ENCODE measurements at places on chromosomes 2 and 18.

- H3K4me3 ChIP-seq = no peak overlapping the region
- peaks cover 5% of the 10 kb centered on the region for H3K27me3 ChIP-seq
- no peak for DNase-seq
- H3K36me3 ChIP-seq = peaks cover 2% of the 10 kb centered on the region
- no peak overlapping the region for H3K27ac ChIP-seq
Observed at GRCh38 chr2:119710281-119710680, 31.3 kb downstream of the TMEM177 start.

- H3K27me3 ChIP-seq = no peaks in the 10 kb centered on the region
- H3K36me3 ChIP-seq = peaks cover 11% of the 10 kb centered on the region
- H3K4me3 ChIP-seq = no peak overlapping the region
- no peak overlapping the region for H3K27ac ChIP-seq
Observed at GRCh38 chr2:144081272-144081671, 438.6 kb downstream of the ZEB2 start.

DNA sequence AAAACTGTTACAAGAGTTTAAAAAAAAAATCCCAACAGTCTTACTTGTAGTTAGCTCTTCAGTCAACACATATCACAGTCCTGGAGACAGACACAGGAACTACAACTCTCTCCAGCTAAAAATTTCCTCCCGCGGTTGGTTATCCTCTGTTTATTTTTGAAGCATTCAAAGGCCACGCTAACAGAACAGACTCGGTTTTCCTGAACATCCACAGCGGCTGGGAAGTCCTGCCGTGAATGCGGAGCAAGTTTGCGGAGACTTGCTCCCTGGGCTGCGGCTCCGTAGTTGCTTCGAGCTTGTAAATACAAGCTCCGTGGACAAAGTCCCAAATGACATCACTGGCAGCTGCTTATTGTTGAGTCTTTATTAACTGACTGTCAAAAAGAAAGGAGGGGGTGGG lies at the start of gene NCKAP5:
Gene NCKAP5, minus strand, starts transcription at position 292 of the 400 bp plus-strand sequence. CDS start 50,937 bp downstream, outside the sequence.
- H3K4me3 ChIP-seq = no peak within 1 kb of the TSS
- H3K4me1 ChIP-seq = no peaks in the 10 kb centered on the region
- H3K27me3 ChIP-seq = peaks cover 17% of the 10 kb centered on the region
- DNase-seq = no peak
- no peaks in the 10 kb centered on the region for H3K36me3 ChIP-seq
- no peak within 1 kb of the TSS for H3K27ac ChIP-seq

- DNase-seq = no peak
- H3K36me3 ChIP-seq = no peaks in the 10 kb centered on the region
- H3K4me1 ChIP-seq = no peaks in the 10 kb centered on the region
- no peak overlapping the region for H3K27ac ChIP-seq
Observed at GRCh38 chr2:125386074-125386473, 1269.9 kb upstream of the GYPC start.

- no peak for DNase-seq
- H3K27me3 ChIP-seq = no peaks in the 10 kb centered on the region
- peaks cover 5% of the 10 kb centered on the region for H3K36me3 ChIP-seq
- H3K4me1 ChIP-seq = no peaks in the 10 kb centered on the region
Observed at GRCh38 chr2:18820966-18821365, 231.6 kb upstream of the NT5C1B start.

DNA sequence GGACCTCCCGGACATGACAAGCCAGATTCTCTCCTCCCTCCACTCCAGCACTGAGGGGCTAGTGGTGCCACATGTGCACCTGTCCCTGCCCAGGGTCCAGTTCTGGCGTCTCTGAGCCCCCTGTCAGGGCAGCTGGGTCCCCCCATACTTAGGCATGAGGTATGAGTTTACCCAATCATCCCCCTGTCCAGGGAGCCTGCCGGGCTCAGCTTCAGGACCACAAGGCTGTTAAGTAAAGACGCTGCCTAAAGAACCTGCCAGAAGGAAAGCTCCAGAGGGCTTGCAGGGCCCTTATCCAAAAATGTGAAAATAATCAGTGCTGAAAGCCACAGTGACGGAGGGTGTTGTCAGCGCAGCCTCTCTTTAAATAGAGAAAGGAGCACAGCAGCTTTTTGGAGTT lies 40.0 kb downstream of the SH3BP4 start:
- peaks cover 57% of the 10 kb centered on the region for H3K4me1 ChIP-seq
- DNase-seq = no peak
- H3K27me3 ChIP-seq = no peaks in the 10 kb centered on the region

GRCh38 chr2:152062125-152063091 lies 36.4 kb downstream of the CACNB4 start:
- peak overlapping the region; percentile 52 for H3K27ac ChIP-seq
- H3K4me1 ChIP-seq = peaks cover 14% of the 10 kb centered on the region
- H3K4me3 ChIP-seq = no peak overlapping the region
- DNase-seq = no peak

DNA sequence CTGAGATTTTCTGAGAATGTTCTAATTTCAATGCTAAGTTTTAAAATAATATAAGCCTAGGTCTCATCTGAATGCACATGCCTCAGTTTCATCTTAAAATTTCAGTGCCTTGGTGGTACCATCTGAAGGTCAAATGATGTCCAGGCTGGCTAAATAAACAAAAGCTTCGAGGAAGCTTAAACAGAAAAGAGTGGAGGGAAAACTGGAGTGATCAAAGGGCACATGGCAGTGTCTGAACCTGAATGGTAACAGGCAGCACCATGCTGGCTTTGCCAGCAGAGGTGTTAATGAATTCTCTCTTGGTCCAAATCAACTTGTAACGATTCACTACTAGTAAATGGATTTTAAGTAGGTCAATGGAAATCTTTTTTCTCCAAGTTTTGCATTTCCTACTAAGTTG lies 158.4 kb upstream of the MEX3C start:
- H3K36me3 ChIP-seq = no peaks in the 10 kb centered on the region
- no peak for DNase-seq
- no peak overlapping the region for H3K4me3 ChIP-seq
- no peaks in the 10 kb centered on the region for H3K4me1 ChIP-seq
- peaks cover 27% of the 10 kb centered on the region for H3K27me3 ChIP-seq

- H3K4me1 ChIP-seq = no peaks in the 10 kb centered on the region
- no peak overlapping the region for H3K4me3 ChIP-seq
- no peak for DNase-seq
Observed at GRCh38 chr2:155309483-155309882, 611.0 kb downstream of the KCNJ3 start.

DNA sequence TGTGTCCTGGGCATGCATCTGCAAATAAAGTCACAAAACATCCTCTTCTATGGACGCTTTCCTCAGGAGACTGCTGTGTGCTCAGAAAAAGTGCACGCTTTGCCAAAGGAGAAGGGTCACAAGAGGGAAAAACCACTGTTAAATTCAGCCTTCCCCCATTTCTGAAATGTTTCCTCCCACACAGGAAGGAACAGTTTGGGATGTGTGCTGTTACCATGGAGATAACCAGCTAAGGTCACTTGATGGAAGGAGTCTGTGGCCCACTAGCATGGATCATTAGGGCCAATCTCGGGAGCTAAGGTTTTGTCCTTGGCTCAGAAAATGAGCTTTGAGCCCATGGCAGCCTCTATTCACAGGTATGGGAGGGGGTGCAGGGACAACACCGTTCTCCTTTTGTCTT lies 5.6 kb downstream of the KCNE4 start:
- H3K27ac ChIP-seq = no peak overlapping the region
- peaks cover 12% of the 10 kb centered on the region for H3K27me3 ChIP-seq
- H3K4me1 ChIP-seq = no peaks in the 10 kb centered on the region
- DNase-seq = no peak

GRCh38 chr2:219684721-219685689 lies 57.6 kb downstream of the SLC4A3 start:
- peak; percentile 63 for DNase-seq
- H3K27me3 ChIP-seq = peaks cover 42% of the 10 kb centered on the region
- H3K27ac ChIP-seq = peak overlapping the region; percentile 90
- H3K4me1 ChIP-seq = peaks cover 10% of the 10 kb centered on the region
- no peaks in the 10 kb centered on the region for H3K36me3 ChIP-seq

GRCh38 chr18:2551425-2551824 lies 19.9 kb downstream of the METTL4 start:
- H3K4me3 ChIP-seq = no peak overlapping the region
- H3K27ac ChIP-seq = no peak overlapping the region
- H3K4me1 ChIP-seq = peaks cover 19% of the 10 kb centered on the region
- H3K27me3 ChIP-seq = no peaks in the 10 kb centered on the region

GRCh38 chr2:45610281-45611019 lies 617 bp downstream of the SRBD1 start:
- no peaks in the 10 kb centered on the region for H3K27me3 ChIP-seq
- peaks cover 21% of the 10 kb centered on the region for H3K4me1 ChIP-seq
- peak; percentile 58 for DNase-seq
- no peaks in the 10 kb centered on the region for H3K36me3 ChIP-seq
- H3K27ac ChIP-seq = peak overlapping the region; percentile 97

- no peak for DNase-seq
- H3K36me3 ChIP-seq = no peaks in the 10 kb centered on the region
- peak overlapping the region; percentile 56 for H3K27ac ChIP-seq
- H3K27me3 ChIP-seq = peaks cover 16% of the 10 kb centered on the region
- peaks cover 11% of the 10 kb centered on the region for H3K4me1 ChIP-seq
- H3K4me3 ChIP-seq = no peak overlapping the region
Observed at GRCh38 chr2:239579524-239580198, 178.8 kb upstream of the HDAC4 start.

DNA sequence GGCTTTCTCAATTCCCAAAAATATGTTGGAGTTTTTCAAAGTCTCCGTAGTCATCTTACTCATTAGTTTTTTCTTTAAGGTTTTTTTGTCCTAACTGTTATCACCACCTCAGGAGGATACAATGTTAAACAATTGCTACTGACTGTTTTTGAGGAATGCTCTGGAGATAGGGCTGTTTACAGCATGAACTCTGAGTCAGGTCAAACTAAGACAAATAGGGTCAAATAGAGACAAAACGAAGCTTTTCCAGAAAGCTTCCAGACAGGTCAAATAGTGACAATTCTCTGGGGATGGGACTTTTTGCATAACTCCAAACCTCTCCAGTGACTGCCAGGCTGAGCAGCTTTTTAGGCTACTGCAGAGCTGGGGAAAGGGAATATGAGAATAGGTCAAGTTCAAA lies 15.2 kb upstream of the DIPK1C start:
- no peak overlapping the region for H3K27ac ChIP-seq
- no peak overlapping the region for H3K4me3 ChIP-seq
- DNase-seq = no peak
- no peaks in the 10 kb centered on the region for H3K4me1 ChIP-seq
- peaks cover 6% of the 10 kb centered on the region for H3K27me3 ChIP-seq

DNA sequence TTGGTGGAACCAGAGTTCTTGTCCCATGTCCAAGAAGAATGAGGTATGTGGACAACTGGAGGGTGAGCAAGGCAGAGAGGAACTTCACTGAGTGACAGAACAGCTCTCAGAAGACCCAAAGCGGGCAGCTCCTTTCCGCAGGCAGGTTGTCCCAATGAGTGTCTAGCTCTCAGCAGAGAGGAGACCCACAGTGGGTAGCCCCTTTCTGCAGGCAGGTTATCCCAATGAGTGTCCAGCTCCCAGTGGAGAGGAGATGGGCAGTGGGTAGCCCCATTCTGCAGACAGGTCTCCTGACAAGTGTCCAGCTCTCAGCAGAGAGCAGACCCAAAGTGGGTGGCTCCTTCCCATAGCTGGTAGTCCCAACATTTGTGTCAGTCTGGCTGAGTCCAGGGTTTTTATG lies 69.6 kb downstream of the SRBD1 start:
- H3K36me3 ChIP-seq = peaks cover 75% of the 10 kb centered on the region
- no peak overlapping the region for H3K4me3 ChIP-seq
- no peak for DNase-seq

DNA sequence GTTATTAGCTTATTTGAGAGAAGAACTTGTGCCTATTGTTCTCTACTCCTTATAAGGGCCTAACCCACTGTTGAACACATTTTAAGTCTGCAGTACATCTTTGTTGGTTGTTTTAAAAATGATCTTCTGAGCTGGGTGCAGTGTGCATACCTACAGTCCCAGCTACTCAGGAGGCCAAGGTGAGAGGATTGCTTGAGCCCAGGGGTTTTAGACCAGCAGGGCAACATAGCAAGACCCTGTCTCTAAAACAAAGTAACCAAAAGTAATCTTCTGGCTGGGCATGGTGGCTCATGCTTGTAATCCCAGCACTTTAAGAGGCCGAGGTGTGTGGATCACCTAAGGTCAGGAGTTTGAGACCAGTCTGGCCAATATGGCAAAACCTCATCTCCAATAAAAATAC lies 25.8 kb upstream of the RAB10 start:
- DNase-seq = no peak
- H3K27ac ChIP-seq = no peak overlapping the region
- no peaks in the 10 kb centered on the region for H3K27me3 ChIP-seq
- H3K4me3 ChIP-seq = no peak overlapping the region
- H3K4me1 ChIP-seq = peaks cover 9% of the 10 kb centered on the region

DNA sequence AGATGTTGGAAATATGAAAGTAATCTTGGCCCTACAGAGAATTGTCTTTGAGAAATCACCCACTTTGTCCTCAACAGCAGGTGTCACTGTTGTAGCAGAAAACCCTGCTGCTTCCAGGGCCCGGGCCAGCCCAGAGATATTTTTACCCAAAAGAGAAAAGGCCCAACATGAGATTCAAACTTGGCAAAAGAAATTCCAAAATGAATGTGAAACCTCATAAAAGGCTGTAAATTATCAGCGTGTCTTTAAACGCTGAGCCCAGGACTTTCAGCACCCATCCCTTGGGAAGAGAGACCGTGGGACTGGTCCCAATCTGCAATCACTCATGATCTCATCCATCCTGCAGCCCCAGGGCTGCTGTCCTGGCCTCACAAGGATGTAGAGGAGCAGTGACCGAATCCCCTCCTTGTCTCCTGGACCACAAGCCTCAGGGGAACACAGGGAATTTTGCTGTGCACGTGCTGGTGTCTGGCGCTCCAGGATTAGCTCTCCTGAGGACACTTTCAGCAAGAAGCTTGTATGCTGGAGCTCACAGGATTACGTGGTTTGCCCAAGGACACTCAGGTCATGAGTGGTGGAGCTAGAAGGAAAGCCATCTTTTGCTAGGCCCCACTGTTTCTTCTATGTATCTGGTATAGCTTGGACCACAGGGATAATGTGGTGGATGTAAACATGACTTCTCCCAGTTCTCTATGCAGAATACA lies 202.1 kb downstream of the RNF144A start:
- H3K4me3 ChIP-seq = no peak overlapping the region
- no peak for DNase-seq
- H3K4me1 ChIP-seq = no peaks in the 10 kb centered on the region
- peaks cover 9% of the 10 kb centered on the region for H3K27me3 ChIP-seq
- H3K27ac ChIP-seq = no peak overlapping the region

- H3K27ac ChIP-seq = no peak overlapping the region
- H3K4me3 ChIP-seq = no peak overlapping the region
- DNase-seq = no peak
- H3K36me3 ChIP-seq = peaks cover 19% of the 10 kb centered on the region
- peaks cover 7% of the 10 kb centered on the region for H3K4me1 ChIP-seq
Observed at GRCh38 chr2:74119339-74119738, 28.4 kb downstream of the BOLA3 start.

DNA sequence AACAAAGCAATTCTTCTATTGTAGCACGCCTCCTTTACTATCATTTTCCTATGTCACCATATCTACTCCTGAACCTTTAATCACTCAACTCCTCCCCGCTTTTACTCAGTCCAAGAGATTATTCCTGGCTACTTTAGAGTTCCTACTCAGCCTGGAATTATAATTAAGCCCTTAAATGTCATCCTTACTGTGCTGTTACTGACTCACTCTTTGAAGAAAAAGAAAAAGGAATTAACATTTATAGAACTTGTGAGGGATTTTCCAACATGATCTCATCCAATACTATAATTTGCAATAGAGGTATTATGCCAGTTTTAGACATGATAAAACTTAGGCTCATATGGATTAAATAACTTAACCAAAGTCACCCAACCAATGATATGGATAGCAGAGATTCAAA lies 61.7 kb downstream of the CCDC88A start:
- peaks cover 4% of the 10 kb centered on the region for H3K4me1 ChIP-seq
- H3K4me3 ChIP-seq = no peak overlapping the region
- H3K36me3 ChIP-seq = no peaks in the 10 kb centered on the region
- no peaks in the 10 kb centered on the region for H3K27me3 ChIP-seq
- H3K27ac ChIP-seq = no peak overlapping the region
